ENCODE measurements at places on chromosomes 12 and 14.

DNA sequence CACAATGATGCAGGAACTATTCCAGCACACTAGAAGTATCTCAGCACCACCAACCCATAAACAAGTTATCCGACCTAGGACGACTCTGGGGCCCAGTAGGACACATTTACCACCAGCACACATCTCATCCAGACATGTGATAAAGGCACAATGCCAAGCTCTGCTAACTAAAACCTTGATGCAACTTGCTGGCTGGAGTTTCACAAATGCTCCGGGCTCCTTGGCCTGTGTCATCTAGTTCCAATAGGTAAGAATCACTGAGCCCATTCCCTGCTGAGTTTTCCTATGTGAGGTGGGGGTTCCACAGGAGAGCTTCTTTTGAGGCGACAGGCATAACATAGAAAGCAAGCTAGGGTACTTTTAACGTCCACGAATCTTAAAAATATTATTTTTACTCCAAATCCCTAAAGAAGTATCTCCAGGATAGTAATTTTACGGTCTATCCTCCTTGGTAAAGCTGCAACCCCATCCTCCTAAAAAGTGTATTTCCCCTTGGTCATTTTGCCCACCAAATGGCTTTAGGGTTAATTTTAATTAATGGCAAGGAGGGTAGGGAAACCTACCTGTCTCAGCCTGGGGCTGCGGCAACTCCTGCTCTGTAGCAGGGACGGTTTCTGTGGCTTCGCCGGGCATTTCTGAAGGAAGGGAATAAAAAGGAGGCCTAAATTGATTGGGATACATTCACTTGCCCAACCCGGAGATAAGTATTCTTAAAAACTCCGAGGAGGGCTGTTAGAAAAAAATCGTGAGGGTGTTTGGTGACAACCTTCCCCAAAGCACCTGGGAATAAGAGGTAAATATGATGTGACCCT lies 1.0 kb downstream of the NACA start:
- peak; percentile 28 for DNase-seq

- no peak for DNase-seq
Measured at GRCh38 chr12:114916124-114916523, 232.1 kb upstream of the TBX3 start.

GRCh38 chr12:130185455-130186391 lies 23.5 kb downstream of the FZD10 start:
- DNase-seq: no peak

- DNase-seq: peak; percentile 52
Measured at GRCh38 chr14:66359500-66359899, 126.7 kb upstream of the CCDC196 start.

- no peak for DNase-seq
Measured at GRCh38 chr12:121543786-121544185, 37.0 kb downstream of the KDM2B start.

GRCh38 chr14:20591235-20591634 lies at the start of gene RNASE12:
Gene RNASE12, minus strand, starts transcription at chr14:20591376. Its CDS starts 653 bp downstream, at chr14:20590723.
- no peak for DNase-seq

DNA sequence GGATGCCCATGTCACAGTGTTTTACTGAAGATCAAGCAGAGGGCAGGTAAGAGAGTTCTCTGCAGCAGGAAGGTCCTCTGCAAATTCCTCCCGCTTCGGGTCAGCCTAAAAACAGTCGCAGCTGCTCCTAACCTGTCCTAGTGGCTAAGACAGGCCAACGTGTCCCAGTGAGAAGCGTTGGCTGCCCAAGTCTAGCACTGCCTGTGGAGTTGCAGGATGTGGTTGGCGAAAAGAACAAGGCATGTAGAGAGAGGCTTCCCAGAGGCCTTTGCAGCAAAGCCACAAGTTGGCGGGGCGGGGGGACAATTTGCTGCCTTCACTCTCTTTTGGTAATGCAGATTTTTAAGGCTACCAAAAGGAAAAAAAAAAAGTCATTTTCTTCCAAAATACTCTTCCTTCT lies 340.1 kb downstream of the BCL11B start:
- DNase-seq: peak; percentile 78

DNA sequence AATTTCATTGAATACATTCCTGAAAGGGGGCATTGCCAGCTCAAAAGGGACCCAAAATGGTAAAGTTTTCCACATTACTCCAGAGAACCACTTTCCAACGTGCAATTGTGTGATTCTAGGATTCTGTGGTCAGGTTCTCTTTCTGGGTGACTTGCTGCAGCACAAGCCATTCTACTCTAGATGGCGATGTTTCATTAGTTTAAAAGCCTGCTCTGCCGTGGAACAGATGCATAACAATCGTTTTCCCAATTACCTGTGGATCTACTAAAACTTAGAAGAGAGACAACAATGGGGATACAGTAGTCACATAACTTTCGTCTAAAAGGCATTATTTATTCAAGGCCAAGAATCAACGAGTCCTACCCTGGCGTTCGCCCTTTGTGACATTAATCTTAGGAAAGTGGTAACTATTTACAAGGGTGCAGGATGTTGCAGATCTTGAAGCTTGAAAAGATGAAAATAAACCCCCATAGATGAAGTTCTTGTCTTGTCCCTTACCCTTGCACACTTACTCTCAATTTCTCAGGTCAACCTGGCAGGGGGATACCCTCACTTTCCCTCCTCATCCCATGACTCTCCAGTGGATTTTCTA lies 400.9 kb downstream of the SNAPC1 start:
- DNase-seq: peak; percentile 26

DNA sequence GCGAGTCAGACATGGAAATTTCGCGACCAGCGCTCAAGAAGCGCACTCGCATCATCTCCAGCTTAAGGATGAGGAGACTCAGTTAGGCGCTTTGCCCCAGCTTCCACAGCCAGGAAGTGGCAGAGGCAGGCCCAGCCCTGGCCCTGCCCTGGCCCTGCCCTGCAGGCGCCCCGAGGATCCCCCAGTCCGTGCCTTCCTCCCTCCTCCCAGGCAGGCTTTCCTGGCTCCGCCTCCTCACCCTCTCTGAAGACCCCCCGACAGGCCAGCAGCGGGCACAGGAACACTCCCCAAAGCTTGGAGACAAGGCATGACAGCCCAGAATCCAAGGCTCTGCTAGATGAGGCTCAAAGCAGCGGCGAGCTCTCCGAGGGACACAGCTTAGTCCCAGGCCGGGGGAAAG lies 25.1 kb downstream of the UBR7 start:
- no peak for DNase-seq

DNA sequence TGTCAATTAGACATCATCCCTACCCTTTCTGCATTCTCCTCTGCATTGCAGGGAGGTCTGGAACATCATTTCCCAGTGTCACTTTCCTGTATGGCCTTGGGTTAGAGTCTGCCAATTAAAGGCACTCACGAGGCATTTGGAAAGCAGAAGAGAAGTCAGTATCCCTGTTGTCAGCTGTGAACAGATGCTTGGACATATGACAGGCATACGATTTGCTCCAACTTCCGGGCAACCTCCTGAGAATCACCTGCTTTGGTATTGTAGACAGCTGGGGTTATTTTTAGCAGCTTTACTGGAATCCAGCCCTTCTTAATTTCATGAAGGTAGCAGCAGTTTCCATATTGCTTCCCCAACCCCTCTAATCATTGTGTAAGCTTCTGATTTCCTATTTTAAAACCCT lies 88.7 kb upstream of the DHRS4 start:
- no peak for DNase-seq

- peak; percentile 46 for DNase-seq
Measured at GRCh38 chr12:120640861-120641833, 721 bp downstream of the CABP1 start.

DNA sequence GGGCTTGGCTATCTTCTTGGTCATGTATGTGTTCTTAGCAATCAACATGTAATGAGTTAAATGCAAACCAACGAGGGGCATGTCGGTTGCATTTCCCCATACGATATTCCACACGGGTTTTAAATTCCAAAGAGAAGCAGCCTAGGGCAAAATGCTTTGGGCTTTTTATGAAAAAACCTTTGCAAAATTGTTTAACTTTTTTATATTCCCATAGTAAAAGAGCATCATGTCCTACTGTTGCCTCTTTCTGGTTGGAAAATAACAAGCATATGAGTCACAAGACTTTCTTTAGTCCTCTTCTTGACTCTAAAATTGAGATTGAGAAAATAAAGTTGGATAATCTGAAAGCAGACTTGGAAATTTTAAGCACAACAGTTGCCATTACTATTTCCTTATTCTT lies 3.8 kb upstream of the DIO2 start:
- DNase-seq: no peak

DNA sequence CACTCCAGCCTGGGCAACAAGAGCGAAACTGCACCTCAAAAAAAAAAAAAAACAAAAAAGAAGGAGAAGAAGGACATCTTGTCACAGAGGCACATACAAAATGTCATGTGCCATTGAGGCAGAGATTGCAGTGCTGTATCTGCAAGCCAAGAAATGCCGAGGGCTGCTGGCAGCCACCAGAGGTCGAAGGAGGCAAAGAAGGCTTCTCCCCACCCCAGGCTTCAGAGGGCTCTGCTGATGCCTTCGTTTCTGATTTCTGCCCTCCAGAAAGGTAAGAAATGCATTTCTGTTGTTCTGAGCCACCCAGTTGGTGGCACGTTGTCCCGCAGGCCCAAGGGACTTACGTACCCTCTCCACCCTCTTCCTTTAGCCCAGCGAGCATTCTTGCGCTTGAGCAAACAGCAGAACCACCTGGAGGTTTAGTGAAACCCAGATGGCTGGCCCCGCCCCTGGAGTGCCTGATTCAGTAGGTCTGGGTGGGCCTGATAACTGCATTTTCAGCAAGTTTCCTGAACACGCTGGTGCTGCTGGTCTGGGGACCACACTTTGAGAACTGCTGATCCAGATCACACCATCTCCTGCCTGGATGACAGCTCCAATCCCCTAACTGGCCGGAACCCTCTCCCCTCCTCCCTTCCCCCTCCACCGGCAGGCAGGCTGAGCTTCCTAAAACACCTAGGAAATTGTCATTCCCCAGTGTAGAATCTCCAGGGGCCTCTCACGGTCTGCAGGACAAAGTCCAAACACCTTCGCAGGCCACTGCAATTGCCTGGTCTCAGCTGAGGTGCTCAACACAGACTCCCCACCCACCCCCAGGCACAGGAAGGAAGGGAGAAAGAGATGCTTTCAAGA lies 21.1 kb upstream of the SCARB1 start:
- no peak for DNase-seq

DNA sequence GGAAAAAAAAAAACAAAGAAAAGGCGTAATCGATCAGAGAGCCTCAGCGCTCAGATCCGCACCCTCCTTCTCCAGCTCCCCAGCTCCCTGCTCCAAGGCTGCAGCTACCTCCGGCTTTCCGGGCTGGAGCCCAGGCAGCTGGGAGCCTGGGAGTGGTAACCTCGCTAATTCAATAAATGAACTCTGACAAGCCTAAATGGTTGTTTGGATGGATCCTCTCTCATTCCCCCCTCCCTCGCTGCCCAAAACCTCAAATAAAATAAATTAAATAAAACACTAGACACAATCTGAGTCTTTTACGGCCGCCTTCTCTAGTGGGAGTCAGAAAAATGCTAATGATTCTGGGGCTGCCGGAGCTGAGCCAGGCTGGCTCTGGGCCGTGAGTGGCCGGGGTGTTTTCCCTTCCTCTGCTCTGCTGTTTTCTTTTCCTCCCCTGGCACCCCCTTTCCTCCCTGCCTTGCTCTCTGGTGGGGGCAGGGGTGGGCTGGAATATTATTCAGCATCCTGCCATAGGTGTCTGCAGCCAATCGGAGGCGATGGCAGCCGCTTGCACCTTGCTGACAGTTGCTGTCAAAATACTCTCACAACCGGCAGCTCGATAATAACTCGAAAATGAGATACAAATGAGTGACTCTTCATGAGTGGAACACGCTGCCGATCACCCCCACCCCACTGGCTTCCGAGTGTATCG lies 76.1 kb downstream of the RBM19 start:
- no peak for DNase-seq

DNA sequence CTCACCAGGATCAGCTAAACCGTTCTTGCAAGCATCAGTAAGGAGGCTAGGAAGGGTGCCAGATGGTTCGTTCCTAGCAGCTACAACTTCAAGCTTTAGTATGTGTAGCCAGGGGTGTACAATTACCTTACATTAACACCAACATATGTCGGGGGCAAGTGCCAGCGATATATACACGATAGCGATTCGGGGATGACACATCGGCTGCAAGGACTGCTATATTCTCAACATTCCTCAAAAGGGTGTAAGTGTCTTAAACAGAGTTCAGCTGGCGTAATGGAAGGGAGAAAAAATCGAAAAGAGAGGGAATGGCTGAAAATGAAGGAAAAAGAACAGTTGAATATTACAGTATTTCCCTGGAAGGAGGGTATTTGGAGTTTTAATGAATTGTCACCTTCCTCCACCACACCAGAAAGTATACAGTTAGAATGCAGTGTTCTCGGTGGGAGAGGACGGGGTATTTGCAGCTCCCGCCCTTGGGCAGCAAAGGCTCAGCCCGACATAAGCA lies 545 bp downstream of the LIMA1 start:
- no peak for DNase-seq

DNA sequence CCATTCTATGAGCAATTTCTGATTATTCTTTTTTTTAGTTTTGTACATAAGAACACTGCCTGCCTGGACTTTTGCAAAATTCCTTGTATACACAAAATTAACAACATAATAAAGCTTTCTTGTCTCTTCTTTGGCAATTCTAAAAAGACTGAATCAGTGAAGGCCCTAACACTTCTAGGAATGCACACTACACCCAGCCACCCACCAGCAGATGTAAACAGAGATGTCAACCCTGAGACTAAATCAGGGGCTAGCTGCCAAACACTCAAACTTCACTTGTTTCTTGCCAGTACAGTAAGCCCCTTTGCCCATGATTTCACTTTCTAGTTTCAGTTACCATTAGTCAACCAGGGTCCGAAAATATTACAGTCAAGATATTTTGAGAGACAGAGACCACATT lies 15.5 kb downstream of the DCAF5 start:
- DNase-seq: no peak

- DNase-seq: no peak
Measured at GRCh38 chr12:123064366-123064765, 83.9 kb downstream of the ARL6IP4 start.

GRCh38 chr14:83257466-83258439 lies 1724.1 kb upstream of the SEL1L start:
- no peak for DNase-seq

GRCh38 chr12:95805864-95806671 lies 15.5 kb upstream of the NTN4 start:
- DNase-seq: peak; percentile 65

DNA sequence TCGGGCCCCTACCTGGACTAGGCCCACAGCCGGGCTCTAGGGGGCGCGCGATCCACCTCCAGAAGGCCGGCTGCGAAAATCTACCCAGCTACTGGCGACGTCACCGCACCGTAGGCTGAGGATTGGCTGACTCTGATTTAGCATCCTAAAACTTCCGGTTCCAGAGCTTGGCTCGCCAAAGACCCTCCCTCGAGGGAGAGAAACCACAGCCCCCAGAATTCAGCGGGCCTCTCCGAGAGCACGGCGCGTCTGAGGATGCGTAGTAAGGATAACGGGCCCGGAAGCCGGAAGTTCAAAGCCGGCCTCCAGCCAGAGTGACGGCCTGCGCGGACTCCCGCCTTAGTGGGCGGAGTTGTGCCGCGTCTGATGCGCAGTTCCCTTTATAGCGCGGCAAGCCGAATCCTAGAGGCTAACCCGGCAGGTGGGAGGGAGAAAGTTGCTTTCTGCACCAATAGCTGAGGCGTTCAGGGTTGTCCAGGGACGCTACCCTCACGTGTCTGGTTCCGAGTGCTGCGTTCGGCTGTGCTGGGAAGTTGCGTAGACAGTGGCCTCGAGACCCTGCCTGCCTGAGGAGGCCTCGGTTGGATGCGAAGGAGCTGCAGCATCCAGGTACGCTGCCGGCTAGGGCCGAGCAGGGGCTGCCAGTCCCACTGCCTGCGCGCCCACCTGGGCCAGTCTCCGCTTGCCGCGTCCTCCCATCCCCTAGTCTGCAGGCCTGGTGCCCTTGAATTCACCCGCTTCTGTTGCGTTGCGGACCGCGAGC lies at the start of gene COX14:
COX14 (plus strand) TSS at position 544 of the 763 bp plus-strand sequence. CDS start 7,808 bp downstream, outside the sequence.
- peak; percentile 100 for DNase-seq

Measured in CD4-positive, alpha-beta T cell treated with Interleukin-17A for 1 hour (primary cell).